ENCODE measurements at places on chromosomes 4 and X.

GRCh38 chrX:110851780-110852179, 56.2 kb upstream of the CHRDL1 start:
- peak; percentile 19 for DNase-seq

DNA sequence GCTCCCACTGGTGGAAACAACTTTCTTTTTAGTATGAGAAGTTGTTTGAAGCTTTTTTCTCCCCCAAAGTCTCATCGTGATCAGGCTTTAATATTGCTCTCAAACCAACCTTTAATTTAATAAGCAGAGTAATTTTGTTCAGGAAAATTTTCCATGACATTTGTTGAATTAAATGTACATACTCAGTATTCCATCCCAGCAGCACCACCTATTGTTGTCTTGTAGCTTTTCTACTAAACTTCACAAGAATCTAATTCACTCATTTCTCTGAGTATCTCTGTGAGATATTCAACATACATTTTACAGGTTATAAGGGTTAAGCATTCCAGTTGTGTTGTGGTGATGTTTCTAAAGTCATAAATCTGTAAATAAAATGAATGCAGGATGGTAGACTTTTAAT, 218.3 kb upstream of the HAND2 start:
- no peak for DNase-seq

- no peak for DNase-seq
These were observed 41.6 kb downstream of the HMX1 start for GRCh38 chr4:8830056-8830455.

- no peak for DNase-seq
These were observed 5.0 kb downstream of the ADH7 start for GRCh38 chr4:99430106-99430505.

GRCh38 chr4:105236916-105237311, 90.2 kb downstream of the TET2 start:
- no peak for DNase-seq

GRCh38 chr4:2085496-2085901, 26.4 kb downstream of the NAT8L start:
- DNase-seq, result peak; percentile 80

- peak; percentile 67 for DNase-seq
These were observed 919.6 kb upstream of the DIAPH2 start for GRCh38 chrX:95764972-95765451.

DNA sequence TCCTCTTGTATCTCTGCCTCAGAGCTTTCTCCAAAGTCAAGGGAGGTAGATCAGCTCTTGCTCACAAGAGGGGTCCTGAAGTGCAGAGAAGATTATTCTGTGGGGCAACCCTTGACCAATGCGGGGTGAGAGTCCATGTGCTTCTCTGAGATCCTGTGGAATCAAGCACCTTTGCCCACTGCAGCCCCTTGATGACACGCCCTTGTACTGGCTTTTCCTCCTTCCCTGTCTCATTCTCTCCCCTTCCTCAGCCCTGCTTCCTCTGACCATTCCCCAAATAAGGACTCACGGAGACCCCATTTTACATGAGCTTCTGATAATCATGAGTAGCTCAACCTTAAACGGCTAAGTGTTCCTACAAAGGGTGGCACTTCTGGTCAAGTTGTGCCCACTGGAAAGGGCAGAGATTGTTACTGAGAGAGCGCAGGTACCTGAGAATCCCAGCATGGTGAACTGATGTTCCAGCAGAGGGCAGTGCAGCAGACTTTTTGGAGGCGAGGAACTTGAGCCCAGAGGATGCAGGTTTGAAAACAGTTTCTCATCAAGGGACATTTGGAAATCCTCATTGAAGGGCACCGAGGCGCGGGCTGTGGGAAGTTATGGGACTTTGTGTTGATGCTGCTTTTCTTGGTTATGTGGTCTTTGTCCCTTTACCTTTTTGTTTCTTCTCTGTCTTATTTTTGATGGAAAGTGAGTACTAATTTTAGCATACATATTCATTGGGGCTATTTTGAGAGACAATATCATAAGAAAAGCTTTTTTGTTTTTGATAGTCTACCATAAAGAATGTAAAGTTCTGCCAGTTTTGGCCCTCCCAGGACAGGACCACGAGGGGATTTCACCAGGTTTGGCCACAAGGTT, 201.3 kb downstream of the RBM46 start:
- DNase-seq, result peak; percentile 69

Data from PC-3 (cell line).